ENCODE measurements at places on chromosomes 6 and 20.

GRCh38 chr20:60214901-60215815 is 256.9 kb downstream of the CDH26 start:
- no peak for DNase-seq

- no peak for DNase-seq
Measured at GRCh38 chr6:105868823-105869460, 217.2 kb upstream of the PRDM1 start.

DNA sequence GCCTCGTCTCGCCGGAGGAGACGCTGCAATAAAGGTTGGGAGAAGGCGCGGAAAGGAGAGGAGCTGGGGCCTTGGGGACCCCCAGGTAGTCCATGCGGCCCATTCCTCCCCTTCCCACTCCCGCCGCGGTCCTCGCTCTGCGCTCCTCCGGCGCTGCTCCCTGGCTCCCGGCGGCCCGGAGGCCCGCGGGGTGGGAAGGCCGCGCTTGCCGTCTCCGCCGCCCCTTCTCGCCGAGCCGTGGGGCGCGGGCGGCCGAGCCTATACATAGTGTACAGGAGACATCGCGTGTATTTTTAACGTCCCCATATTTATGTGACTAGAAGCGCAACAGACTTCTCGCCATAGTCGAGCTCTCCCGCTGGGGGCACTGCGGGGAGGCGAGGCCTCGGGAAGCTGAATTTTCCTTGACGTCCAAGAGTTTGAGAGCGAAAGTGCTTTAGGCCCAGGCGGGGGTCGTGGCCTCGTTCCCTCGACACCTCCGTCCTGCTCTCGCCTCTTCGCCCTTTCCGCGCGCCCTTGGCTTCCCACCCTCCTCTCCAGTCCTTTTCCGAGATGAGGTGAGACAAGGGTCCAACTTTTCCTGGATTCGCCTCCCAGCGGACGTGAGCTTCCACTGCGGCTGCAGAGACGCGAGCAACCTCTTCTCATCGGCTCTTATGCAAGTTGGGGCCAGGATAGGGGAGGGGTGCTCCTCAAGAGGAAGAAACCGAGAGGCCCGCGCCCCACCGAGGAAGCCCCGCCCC is 29.0 kb downstream of the SLC12A5 start:
- peak; percentile 52 for DNase-seq

GRCh38 chr20:37108676-37109075 is 12.9 kb upstream of the RBL1 start:
- DNase-seq: no peak

DNA sequence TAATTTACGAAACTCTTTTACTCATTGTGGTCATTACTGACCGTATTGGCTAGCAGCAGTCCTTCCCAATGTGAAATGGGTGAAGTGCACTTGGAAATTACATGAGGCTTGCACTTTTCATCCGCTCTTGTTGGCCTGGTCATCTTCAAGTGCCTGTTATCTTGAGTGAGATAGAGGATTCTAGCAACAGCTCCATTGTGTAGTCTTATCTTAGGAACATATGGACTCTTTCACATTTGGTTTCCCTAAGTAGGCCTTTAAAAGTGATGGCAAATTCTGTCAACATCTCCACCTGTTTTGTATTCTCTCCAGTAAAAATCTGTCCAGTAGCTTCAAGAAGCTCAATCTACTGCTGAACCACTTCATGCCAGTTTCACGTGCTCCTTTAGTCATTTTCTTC is 114.8 kb upstream of the MARCKS start:
- no peak for DNase-seq

GRCh38 chr6:37115236-37115895 is 54.6 kb upstream of the PIM1 start:
- no peak for DNase-seq

DNA sequence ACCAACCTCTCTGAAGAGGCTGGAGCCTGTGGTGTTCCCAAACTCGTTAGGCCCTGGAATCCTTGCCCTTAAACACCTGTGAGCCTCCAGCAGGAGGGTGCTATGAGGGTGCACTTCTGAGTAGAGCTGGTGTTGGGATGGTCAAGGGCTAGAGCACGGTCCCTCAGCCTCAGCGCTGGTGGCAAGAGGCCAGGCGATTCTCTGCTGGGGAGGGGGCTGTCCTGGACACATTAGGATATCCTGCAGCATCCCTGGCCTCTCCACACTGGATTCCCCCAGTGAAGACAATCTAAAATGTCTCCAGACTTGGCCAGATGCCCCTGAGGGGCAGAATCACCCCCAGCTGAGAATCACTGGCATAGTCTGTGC is 157.8 kb downstream of the SYCP2 start:
- peak; percentile 30 for DNase-seq

DNA sequence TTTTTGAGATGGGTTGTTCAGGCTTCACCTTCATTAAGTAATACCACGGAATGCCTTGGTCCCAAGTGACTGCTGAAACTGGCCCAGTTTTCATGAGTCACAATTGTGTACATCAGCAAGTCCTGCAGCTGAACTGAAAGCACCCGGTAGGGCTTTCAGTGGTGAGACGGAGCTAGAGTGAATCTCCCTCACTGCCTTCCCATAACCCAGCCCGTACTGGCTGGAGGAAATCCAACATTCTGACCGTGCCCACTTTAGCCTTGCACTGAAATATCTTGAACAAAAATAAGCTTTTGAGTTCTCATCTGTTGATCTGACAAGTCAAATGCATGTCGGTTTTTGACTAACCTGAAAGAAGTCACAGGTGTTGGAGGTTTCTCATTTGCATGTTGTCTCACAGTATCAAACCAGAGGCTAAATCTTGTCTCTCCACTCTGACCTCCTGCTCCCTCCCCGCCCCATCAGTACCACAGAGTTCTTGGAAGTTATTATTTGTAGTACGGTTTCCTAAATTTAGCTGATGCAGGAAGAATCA is 35.9 kb downstream of the DUSP22 start:
- DNase-seq: no peak

GRCh38 chr20:20993372-20993771 is 112.8 kb downstream of the LINC00237 start:
- no peak for DNase-seq

DNA sequence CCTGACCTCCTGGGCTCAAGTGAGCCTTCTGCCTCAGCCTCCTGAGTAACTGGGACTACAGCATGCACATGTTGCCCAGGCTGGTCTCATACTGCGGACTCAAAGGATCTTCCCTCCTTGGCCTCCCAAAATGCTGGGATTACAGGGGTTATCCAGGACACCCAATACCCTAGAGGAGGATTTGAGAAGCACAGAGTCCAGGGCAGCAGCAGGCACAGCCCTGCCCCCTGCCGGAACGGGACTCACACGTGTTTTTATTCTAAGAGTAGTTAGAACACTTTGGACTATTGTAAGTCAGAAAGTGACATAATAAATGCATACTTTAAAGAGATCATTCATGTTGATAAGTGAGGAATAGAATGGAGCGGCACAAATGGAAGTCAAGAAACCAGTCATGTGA is 80.2 kb downstream of the C6orf118 start:
- no peak for DNase-seq

- DNase-seq: no peak
Measured at GRCh38 chr6:15417811-15418210, 171.9 kb downstream of the JARID2 start.

DNA sequence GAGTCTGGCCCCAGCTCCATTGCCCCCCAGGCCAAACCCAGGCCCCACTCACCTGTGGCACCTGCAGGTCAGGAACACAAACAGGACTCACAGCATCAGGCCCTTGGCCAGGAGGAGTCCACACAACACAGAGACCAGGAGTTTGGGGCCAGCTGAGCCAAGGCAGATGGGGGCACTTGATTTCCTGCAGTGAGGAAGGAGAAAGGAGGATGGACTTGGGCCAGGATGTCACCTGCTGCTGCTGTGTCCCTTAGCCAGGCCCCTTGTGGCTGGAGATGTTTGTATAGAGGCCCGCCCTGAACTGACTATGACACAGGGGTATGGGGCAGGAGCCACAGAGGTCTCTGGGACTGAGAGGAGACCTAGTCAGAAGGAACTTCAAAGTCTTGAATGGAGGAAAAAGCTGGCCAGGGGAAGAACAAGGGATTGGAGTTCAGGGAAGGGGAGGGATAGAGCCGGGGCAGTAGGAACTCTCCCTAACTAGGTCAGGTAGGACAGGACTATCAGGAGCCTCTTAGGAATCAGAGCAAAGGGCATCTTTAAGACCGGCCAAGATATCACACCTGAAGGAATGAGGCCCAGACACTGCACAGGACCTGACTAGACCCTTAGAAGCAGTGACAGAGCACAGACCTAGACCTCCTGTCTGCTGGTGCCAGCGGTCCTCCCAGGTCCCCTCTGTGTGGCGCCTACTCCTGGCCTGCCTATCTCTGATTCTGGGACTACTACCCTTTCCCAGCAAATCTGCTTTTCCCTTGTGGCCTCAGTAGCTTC is 8.8 kb upstream of the TREML2 start:
- no peak for DNase-seq

DNA sequence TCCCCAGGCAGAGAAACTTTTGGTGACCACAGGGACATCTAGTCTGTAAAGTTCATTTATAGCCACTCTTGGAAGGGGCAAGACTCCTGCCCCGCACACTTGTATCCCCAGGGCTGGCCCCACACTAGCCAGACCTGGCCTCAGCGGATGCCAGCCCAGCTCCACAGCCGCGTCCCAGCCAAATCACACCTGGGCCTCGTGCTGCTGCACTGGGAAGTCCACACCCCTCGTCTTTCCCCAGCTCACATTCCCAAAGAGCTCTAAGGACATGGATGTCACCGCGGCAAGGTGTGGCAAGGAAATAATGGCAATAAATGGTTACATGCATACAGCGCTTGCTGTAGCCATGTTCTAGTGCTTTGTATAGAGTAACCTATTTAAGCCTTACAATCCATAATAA is 8.6 kb downstream of the IP6K3 start:
- no peak for DNase-seq

DNA sequence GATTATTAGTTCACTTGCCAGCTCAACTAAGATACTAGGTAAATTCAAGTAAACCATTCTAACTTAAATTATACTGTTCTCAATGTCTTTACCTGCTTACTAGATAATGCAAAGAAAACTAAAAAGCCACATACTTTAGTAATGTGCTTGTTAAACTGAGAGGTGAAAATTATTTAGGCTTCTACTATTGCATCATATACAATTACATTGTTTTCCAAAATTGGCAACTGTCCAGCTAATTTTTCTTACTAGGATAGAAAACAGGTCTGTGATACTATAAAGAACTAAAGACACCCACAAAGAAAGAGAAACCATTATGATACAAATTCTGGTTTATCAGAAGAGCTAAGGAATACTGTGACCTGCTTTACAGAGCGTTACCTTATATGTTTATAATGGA is 45.6 kb upstream of the ALDH8A1 start:
- DNase-seq: no peak

GRCh38 chr20:1993986-1994385 is at the start of gene PDYN:
Gene PDYN, minus strand, starts transcription at chr20:1994058. Its CDS starts 10,974 bp downstream, at chr20:1983084.
- DNase-seq: no peak

DNA sequence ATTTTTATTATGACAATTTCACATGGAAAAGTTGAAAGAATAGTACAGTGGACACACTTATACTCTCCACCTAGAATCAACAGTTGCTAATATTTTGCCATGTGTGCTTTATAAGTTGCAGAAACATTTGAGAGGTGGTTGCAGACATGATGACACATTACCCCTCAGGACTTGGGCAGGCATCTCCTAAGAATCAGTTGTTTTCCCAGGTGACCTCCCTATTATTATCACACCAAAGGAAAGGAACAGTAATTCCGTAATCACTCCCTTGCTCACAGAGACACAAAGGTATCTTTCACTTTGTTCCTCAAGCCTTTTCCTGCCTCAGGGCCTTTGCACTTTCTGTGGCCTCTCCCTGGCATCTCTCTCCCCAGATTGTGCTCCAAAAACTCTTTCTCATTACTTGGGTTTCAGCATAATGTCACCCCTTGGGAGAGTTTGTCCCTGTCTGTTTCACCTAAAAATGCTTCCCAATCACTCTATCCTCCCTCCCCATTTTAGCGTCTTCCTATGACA is 5.9 kb upstream of the SULF2 start:
- no peak for DNase-seq

DNA sequence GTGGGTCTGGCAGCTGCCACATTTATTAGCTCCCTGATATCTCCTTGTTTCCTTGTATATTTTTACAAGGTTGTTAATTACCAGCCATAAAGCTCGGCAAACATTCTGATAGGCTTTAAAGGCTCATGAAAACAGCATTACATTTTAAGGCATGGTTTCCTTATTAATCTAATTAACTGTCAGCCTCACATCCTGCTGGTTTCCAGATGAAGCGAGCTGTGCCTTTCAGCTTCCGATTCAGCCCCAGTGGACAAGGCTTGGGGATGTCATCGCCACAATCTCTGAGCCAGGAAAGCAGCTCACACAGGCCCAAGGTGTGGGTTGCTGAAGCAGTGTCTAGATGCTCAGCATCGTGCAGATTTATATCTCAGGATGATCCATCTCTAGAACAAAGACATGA is 66.0 kb upstream of the RALY start:
- no peak for DNase-seq
